ENCODE measurements at places on chromosomes 2 and 18.

DNA sequence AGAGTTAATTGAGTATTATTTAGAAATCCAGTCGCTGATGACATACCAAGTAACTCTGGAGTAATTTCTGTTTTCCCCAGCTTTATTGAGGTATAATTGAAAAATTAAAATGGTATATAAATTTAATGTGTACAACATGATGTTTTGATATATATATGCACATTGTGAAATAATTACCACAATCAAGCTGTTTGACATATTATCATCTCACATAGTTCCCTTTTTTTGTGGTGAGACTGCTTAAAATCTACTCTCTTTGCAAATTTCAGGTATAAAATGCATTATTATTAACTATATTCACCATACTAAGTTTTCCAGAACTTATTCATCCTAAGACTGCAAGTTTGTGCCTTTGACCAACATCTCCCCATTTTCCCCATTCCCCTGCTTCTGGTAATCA, 25.0 kb upstream of the SPAG16 start:
- no peak for DNase-seq

DNA sequence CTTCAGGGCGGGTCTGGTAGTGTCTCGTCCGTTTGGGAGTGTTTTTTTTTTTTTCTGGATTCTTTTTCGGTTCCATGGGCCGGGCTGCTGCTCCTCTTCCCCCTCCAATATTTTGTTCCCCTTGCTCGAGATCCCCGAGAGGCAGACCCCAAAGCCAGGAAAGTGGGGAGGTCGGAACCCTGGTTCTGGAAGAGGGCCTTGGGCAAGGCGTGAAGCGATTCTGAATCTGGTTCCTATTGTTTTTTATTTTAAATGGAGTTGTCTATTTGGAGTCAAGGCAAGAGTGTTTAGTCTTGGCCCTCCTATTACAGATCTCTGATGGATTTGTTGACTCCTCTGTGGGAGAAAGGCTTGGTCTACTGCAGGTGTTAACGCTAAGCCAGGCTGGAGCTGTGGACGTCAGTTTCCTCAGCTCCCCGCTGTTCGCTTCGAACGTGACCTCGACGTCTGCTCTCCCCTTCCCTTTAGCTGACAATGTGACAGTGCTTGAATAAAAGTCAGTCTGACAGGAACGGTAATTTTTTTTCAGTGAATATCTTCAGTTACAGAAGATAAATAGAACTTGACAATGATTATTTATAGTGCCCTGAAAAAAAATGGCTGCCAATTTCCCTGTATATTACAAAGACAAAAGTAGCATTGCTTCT, 683 bp upstream of the DNAJC27 start:
- DNase-seq, result peak; percentile 40

DNA sequence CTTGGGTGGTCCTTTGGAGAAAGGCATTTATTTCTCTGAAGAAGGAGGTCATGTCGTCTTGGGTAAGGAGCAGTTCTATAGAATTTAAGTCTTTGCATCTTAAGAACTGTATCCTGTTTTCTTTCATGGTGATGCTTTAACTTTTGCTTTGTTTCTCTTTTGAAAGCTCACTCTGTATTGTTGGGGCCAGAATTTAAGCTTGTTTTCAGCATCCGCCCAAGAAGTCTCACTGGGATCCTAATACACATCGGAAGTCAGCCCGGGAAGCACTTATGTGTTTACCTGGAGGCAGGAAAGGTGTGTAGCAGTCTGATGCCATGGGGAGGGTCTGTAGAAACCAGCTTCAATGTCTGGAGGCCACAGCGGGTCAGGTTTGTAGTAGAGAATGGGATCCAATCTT, 64.7 kb upstream of the TTC39C start:
- no peak for DNase-seq

DNA sequence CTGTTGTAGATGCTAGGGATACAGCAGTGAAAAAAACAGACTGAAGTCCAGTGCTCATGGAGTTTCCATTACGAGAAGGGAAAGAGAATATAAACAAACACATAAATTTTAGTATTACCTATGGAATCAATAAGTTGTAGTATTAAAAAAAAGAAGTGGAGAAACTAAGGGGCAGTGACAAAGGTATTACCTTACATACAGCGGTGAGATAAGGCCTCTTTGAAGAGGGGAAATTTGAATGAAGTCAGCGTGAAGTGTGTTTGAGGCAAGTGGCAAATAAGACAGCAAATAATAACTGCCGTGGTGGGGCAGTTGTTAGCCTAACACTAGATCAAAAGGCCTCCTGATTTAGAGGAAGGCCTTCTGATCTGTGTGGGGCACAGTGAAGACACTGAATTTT, 57.9 kb downstream of the TLK1 start:
- no peak for DNase-seq

- DNase-seq, result no peak
Measured at GRCh38 chr2:46490521-46491141, 11.3 kb downstream of the TMEM247 start.

- DNase-seq, result no peak
Measured at GRCh38 chr2:88818381-88818780, 126.9 kb downstream of the RPIA start.
